ENCODE measurements at places on chromosomes 5 and 9.

- DNase-seq, result no peak
Measured at GRCh38 chr9:136247947-136248637, 2.5 kb upstream of the QSOX2 start.

DNA sequence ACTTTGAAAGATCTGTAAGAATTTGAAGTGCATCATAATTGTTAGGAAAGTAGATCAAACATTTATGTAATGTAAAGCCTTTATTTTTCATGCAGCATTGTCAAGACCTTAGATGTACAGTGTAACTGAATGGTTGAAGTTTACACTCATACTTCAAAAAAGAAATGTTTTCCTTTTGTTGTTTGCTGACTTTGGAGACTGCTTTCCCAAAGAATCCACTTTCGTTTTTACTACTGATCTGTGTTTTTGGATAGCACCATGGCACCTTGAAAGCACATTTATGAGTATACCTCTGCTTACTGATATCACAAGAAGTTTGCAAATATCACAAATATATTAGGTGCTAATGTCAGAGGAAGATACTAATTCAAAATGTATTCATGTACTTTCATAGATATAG is 50.0 kb downstream of the PIP5K1B start:
- no peak for DNase-seq

DNA sequence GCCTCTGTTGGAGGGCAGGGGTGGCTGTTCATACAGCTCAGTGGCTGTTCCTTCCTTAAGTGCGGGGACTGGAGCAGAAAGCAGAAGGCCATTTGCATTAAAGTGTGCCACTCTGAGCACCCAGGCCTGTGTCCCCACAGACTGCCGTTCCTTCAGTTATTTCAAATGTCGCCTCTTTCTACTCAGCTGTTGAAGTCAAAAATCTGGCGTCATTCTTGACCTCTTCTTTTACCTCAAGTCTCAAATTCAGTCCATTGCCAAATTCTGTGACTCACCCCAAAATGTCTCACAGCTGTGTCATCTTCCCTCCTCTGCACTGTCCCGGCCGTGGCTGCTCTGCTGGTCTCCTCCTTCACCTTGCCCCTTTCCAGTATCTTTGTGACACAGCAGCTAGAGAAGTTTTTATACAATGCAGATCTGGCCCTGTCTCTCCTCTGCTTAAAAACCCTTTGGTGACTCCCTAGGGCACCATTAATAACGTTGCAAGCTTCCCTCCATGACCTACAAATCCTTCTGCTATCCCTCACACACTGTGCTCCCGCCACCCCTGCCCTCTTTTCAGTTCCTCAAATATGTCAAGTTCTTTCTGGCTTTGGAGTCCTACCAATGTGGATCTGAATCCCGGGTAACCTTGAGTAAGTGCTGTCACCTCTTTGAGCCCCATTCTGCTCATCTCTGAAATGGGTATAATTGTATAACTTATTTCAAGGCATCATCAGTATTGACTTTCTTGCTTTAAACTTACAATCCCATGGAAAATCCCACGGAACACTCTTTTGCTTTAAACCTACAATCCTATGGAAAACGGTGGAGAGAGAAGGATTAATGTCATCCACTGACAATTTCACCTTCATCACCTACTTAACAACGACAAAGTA is 98.3 kb upstream of the BOD1 start:
- DNase-seq, result no peak

GRCh38 chr5:72709341-72709740 is 107.1 kb upstream of the TNPO1 start:
- DNase-seq, result no peak

DNA sequence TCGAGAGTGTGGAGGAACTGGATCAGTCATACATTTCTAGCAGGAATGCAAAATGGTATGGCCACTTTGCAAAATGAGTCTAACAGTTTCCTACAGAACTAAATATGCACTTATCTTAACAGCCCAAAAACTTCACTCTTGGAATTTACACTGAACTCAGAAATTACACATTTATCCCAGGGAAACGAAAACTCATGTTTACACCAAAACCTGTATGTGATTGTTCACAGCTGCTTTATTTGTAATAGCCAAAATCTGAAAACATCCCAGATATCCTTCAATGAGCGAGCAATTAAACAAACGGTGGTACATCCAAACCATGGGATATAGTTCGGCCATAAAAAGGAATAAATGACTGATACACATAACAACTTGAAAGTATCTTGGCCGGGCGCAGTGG is 62.0 kb downstream of the RNF130 start:
- DNase-seq, result no peak

DNA sequence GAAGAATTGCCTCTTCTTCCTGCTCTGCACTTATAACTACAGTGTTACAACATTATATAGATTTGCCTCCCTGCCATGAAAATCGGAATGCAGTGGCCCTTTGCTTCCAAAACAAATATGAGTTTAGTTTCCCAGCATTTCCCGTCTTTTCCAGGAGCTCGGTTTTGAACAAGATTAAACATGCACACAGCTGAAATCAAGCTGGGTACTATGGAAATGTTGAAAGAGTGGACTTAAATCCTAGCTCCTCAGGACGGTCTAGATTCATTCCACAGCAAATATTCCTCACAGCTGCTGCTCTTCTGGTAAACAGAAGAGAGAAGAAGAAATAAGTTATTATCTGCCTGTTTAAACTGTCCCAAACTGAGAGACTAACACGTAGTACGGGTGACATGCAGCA is 161.4 kb downstream of the PIK3R1 start:
- DNase-seq, result no peak

DNA sequence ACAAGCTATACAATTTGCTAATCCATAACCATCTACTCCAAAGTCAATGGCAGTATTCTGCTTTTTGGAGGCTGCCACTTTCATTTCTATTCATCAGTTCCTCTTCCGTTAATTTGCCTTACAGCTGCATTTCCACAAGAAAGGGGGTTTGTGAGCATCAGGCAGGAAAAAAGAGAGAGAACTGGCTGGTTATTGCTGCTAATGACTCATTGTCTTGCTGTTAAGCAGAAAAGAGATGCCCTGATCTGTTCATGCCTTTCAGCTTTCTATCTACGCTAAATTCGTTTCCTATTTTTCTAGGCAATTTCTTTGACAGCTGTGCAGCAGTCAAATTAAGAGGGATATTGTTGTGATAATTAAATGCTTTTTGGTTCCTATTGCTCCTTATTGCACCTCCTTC is 65.9 kb upstream of the GNAQ start:
- DNase-seq, result no peak
